ENCODE measurements at places on chromosomes 3 and 15.

DNA sequence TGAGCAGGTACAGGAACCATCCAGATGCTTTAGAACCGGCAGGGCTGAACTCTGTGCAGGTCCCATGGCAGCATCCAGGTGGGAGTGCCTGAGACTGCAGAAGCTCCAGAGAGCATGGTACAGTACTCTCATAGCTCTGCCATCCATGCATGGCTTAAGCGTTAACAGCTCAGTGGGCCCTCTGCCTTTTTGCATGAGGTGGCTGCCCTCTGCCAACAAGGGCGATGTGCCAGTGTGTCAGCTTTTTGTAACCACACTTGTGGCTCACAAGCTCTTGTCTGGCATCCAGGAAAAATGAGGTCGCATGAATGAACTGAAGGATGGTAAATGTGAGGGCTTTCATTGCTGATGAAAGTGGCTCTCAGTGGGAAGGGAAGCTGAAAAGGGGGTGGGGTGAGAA, 950.1 kb downstream of the DIPK2A start:
- DNase-seq: no peak

DNA sequence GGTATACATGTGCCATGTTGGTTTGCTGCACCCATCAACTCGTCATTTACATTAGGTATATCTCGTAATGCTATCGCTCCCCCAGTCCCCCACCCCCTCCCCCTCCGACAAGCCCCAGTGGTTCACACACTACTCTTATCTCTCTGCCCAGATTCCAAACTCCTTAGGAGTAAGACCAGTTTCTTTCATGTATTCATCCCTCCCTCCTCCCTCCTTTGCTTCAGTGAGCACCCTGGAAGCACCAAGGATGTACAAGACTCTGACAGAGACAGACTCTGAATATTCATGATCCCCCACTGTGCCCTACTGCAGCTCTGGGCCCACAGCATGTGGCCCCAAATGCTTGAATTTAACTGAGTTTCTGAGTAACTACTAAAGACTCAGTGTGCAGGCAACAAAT, 113.8 kb upstream of the RAD18 start:
- DNase-seq: no peak

- DNase-seq: no peak
Observed at GRCh38 chr3:16486951-16487480, 26.5 kb downstream of the RFTN1 start.

DNA sequence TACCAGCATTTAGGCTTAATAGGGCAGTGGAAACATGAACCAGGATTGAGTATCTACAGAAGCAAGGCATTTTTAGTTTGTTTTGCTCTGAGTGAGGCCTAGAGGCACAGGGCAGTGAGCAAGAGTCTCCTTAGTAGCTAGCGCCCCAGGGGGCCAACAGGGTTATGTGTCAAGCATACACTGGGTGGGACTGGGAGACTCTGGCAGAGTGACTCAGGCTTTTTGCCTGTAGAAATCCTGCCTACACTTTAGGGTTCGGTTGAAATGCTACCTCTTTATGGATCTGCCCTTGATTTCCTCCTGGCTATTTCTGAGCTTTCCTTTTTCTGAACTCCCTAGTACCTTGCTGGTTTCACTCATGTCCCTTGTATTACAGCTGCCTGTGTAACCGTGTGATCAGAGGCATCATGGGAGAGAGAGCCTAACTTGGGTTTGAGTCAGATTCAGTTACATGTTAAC, 72.2 kb downstream of the TOP2B start:
- DNase-seq: no peak

DNA sequence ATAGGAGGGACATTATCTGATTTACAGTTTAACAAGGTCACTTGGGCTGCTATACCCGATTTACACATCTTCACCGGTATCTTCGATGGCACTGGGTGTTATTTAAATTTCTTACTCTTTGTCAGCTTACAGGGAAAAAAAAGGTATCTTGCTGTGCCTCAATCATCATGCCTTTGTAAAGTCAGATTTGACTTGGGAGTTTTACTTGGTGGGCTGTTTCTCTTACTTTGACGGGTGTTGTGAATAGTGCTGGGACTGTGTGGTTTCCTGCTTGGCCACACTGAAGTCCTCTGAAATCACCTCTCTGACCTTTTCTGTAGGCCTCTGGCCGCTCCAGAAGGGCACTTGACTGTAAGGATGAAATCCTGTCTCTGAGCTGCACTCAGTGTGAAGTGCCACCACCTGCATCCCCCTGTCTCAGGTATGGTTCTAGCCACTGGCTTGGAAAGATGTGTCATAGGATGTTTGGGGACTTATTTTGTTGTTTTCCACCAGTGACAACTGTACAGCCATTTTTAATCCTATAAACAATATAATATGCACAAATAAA, 3.1 kb upstream of the SLC24A1 start:
- DNase-seq: no peak

GRCh38 chr15:68232449-68232848, 2.9 kb upstream of the CLN6 start:
- DNase-seq: no peak

DNA sequence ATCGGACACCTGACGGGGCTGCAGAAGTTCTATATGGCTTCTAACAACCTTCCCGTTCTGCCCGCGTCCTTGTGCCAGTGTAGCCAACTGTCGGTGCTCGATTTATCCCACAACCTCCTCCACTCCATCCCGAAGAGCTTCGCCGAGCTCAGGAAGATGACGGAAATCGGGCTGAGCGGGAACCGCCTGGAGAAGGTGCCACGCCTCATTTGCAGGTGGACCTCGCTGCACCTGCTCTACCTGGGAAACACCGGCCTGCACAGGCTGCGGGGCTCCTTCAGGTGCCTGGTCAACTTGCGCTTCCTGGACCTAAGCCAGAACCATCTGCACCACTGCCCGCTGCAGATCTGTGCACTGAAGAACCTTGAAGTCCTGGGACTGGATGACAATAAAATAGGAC, 9.8 kb upstream of the LRRC34 start:
- DNase-seq: no peak

DNA sequence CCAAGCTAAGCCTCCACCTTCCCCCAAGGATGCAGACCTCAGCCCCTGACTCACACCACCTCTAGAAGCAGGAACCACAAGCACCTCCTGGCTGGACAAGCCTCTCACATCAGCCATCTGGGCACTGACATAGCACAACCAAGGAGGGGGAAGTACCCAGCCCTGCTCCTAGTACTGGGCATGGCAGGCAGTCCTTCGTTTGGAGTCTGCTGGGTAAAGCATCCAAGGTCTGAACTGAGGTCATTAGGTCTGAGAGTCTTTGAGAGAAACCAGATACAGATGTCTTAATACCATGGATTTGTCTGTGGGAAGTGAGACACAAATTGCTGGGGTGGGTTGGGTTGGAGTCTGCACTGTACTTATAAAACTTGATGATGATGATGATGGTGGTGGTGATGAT, 61.8 kb downstream of the CCDC33 start:
- no peak for DNase-seq

DNA sequence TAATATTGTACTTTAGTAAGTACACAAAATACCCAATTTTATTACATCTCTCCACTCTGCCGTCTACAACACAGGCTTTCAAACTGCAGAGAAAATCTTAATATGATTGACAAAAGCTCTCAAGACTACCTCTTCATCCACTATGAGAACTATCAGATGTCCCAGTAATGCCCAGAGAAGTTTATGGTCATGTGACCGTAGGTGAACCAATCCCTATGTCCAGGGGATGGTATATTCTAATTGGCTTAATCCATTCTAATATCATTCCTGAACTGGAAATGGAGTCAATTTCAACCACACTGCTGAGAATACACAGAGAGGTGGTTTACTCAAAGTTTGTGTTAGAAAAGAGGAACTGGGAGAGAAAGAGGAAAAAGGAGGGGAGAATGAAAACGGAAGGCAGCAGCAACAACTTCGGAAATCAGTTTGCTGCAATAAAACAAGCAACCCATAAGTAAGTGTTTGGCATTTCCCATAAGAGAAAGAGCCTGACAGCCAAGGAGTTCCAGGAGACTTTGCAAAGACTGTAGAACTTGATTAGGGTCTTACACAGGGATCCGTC, 7.3 kb downstream of the SST start:
- DNase-seq: no peak

- peak; percentile 78 for DNase-seq
Observed at GRCh38 chr3:119700269-119700919, 2.4 kb upstream of the CFAP91 start.

DNA sequence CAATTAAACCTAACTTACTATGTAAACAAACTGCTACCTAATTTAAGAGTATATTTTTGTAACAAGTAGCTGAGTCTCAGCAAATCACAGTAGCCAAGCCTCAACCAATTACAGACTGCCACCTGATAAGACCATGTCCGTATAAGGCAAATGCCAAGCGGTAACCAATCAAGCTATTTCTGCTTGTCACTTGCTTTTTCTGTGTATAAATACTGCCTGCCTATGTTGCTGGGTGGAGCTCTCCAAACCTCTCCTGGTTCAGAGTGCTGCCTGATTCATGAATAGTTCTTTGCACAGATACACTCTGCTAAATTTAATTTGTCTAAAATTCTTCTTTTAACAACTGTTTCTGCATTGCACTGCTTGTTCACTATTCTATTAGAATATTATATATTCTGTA, 42.6 kb downstream of the ZNF148 start:
- DNase-seq: no peak

DNA sequence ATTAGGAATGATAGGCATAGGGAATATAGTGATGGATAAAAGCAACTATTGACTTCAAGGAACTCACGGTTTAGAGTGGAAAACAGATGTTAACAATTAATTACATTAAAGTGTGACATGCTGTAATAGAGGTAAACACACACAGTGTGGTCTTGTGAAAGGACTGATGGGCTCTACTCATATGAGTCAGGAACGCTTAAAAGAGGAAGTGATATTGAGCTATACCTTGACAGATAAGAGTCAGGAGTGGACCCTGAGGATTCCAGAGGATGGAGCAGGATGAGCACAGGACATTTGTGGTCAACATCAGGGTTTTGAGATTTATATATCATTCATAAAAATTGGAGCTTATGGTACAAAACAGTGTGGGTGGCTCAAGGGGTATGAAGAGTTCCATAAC, 11.0 kb downstream of the EXOG start:
- no peak for DNase-seq

DNA sequence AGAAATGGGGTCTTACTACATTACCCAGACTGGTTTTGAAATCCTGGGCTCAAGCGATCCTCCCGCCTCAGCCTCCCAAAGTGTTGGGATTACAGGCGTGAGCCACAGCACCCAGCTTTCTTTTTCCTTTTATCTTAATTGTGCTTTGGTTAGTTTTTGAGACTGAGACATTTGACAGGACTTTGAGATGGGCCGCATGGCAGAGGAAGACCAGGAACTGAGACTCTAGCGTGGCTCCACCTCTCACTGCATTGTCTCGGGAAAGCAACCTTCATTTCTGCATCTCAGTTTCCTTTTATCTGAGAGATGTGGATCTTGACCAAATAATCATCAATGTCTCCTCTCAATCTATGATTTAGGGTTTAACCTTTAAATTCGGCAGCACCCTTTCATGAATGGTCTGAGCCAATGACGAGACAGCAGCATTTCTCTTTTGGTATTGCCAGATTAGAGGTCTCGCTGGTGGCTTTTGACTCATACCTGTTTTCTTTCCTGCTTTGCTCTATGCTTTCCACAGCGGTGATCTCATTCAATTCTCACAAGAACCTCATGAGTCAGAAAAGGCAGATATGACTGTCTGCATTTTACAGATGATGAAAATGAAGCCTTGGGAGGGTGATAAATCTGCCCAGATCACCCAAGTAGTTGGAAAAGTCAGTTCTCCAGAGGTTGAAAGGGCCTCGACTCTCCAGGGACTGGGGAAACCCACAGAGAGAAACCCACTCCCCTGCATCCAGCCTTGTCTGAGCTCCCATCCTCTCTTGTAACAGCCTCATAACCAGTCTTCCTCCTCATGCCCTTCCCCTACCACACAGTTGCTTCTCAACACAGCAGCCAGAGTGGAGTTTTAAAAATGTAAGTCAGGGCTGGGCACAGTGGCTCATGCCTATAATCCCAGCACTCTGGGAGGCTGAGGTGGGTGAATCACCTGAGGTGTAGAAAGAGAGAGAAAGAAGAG, 84.8 kb upstream of the FOXB1 start:
- peak; percentile 95 for DNase-seq

DNA sequence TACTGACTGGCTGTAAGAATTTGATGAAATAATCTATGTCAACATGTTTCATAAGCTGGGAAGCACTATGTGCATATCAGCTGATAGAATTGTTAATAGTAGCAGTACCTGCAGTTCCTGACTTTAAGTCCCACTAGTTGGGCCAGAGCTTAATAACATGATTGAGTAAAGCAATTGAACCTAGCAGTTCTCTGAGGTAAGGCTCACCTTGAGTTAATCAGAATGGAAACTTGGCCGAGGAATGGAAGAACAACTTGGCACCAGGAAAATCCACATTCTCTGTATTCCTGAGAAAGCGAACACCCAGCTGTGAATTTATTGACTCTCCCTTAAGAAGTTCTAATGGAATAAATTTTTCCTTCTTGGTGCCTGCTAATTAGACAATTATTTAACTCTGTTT, 262.6 kb downstream of the IGSF11 start:
- DNase-seq: no peak

GRCh38 chr3:137692803-137693431, 71.2 kb upstream of the SOX14 start:
- DNase-seq: no peak

Measured in activated CD4-positive, alpha-beta T cell treated with anti-CD3 and anti-CD28 coated beads, Interleukin-2, Interleukin-4, amounts not matched to agents 100 ng/mL and 50 ng/mL, durations not matched to agents 16 hours and 8 hours (primary cell).